Common myeloid progenitor, CD34-positive (primary cell): ENCODE measurements at places on chromosomes 5 and 9.

DNA sequence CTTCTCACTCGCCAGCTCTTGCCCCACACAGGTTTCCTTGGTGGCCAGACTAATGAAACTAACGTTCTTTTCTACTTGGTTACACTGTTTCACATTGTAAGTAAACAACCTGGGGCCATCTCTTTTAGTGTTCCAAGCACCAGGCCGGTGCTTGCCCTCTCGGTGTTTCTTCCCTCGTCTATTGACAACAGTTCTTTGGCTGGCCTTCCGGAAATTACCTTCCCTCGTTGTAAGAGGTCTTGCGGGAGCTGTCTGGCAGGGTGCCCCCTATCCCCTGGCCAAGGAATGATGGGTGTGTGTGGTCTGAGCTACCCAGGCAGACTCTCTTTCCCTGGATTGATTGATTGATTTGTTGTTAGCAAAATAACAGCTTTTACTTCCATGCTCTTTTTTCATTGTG lies 918 bp upstream of the MYMK start:
- DNase-seq = no peak

- no peak for DNase-seq
Observed at GRCh38 chr5:147327905-147328304, 93.1 kb downstream of the STK32A start.

GRCh38 chr9:77819657-77820056 lies 171.5 kb upstream of the GNA14 start:
- peak; percentile 81 for DNase-seq

GRCh38 chr9:109507421-109507838 lies 9.3 kb upstream of the PTPN3 start:
- DNase-seq = no peak

- peak; percentile 34 for DNase-seq
Observed at GRCh38 chr5:131795228-131795627, 1.6 kb downstream of the FNIP1 start.

DNA sequence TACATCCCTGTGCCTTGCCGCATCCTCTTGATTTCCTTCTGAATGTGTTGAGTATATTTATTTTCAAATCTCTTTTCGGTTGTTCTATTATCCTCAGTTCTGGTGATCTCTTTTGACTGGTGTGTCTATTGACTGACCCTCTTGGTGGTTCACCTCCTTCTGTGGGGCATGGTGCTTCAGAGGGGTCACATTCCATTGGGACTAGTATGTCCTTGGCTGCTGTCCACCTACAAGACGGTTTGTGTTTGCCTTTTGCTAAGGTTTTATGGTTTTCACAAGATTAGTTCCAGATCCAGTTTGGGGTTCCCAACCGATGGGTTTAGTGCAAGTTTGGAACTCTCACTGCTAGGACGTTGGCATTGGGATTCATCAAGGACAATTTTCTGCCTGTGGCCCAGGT lies 66.6 kb downstream of the PHF2 start:
- DNase-seq = no peak

GRCh38 chr5:88509403-88509802 lies 240.8 kb upstream of the TMEM161B start:
- peak; percentile 8 for DNase-seq

- no peak for DNase-seq
Observed at GRCh38 chr9:110047232-110047954, 160.6 kb downstream of the C9orf152 start.

DNA sequence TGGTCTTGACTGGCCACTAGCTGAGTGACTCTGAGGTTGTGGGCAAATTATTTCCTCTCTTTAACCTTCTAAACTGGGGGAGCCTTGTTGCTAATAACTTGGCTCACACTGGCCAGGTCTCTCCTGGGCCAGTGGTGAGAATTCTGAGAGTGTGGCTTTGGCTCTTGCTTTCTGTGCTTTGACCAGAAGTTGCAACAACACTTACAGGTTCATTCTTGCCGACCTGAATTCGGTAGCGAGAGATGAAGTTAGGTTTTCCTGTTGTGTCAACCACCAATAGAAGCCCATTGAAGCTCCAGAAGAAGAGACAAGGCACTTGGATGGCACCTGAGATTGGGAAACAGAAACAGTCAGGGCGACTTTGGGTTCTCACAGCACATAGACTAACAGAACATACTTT lies 19.8 kb downstream of the FAXDC2 start:
- DNase-seq = no peak

GRCh38 chr9:108836319-108836718 lies 19.5 kb downstream of the ACTL7B start:
- DNase-seq = no peak

DNA sequence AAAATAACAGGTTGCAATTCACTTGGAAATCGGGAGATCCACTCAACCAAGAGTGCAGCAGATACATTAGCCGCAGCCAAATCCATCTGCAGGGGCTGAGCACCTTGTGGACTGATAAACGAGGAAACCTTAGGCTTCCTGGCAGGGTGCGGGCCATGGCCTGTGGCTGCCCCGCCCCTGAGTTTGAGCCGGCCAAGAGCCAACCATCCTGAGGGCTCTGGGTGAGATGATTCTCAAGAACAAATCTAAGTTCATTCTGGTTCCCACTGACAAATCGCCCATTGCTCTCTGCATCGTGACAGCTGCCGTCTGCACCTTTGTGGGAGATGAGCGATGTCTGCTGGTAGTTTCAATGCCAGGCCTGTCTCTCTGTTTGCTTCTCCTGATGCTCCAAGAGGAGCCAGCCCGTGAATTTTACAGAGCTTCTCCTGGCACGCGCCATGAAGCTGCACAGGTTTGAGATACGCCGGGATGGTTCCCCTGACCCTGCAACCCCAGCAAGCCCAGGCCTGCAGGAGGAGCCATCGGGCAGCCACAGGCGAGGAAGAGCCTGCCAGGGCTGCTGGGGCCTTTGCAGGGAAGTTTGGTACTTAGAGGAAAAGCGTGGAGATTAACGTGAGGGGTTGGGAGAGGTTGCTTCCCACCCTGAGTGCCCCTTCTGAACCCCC lies 154.0 kb downstream of the OLFM1 start:
- no peak for DNase-seq

GRCh38 chr9:86175223-86175622 lies 75.9 kb upstream of the GOLM1 start:
- DNase-seq = no peak

DNA sequence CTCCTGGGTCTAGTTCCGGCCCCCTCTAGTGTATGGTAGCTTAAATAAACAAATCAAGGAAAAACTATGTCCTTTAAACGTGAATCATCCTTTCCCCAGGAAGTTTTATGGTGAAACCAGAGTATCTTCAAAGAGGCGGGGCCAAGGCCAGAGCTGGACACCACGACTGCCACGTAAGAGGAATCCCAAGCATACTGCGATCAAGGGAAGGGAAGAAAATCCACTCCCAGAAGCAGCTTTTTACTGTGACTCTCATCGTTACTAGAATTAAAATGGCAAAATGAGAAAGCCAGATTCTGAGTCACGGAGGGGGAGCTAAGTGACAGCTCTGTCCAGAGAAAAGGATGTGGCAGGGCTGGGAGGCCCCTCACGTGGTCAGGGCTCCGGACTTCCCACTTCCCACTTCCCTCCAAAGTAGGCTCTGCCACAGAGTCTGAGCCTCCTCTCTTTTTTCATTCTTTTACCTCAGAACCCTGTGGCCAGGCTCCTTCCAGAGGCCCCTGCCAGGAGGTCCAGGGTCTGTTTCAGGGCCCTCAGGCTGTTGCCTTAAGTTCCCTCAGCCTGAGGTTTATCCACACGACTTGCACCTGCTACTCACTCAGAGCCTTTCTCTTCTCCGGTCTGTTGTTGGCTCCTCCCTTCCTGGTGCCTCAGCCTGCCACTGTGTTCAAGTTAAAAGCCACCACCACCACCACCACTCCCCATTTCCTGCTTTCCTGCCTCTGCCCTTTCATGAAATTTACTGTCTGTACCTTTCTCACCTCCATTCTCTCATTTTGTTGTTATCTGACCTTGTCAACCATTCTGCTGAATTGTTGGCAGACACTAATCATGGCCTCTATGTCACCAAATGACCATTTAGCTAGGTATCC lies 1.4 kb upstream of the GLRX start:
- no peak for DNase-seq

DNA sequence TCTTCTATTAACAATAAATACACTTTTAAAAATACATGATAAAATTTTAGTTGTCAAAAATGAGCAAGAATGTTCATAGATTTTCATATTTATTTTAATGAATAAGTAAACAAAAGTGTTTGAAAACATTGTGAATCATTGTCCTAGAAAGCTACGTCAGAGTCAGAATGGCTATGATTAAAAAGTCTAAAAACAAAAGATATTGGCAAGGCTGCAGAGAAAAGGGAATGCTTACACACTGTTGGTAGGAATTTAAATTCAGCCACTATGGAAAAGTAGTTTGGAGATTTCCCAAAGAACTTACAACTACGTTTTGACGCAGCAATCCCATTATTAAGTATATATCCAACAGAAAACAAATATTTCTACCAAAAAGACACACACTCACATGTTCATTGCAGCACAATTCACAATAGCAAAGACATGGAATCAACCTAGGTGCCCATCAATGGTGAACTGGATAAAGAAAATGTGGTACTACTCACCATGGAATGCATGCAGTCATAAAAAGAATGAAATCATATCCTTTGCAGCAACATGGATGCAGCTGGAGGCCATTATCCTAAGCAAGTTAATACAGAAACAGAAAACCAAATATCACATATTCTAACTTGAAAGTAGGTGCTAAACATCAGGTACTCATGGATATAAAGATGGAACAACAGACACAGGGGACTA lies 49.2 kb upstream of the FBXL17 start:
- no peak for DNase-seq

DNA sequence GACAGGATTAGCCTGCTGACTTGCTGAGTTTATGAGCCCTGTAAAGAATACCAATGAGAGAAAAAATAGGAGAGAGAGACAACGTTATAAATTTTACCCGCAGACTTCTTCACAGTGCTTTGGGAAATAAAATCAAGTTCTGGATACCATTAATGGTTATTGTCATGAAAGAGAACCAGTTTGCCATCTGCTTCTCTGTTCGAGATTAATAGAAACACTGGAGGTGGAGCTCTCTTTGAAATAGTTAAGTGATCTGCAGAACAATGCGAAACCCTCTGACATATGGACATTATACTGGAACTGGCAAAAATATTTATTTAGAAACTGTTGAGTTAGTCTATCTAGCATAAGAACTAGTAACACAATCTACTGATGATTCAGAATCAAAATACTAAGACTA lies 500.7 kb downstream of the CDH12 start:
- no peak for DNase-seq

GRCh38 chr5:120532835-120533234 lies 68.7 kb downstream of the PRR16 start:
- peak; percentile 21 for DNase-seq

DNA sequence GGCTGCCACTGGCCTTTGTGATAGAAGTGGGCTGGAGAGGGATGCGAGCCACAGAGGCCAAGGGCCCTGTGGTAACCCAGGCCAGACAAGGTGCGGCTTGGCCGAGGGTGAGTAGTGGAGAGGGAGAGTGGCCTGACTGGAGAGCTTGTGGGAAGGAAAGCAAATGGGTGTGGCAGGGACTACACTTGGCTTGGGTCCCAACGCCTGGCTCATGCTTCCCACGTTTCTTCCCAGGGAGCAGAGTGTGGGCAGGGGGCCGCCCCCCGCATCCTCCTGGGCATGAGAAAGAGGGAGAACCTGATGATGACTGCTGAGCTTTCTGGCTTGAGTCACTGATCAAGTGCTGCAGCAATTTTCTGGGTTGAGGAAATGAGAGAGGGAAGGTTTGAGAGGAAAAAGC lies 95.7 kb downstream of the ANKH start:
- no peak for DNase-seq

- no peak for DNase-seq
Observed at GRCh38 chr5:86756839-86757238, 139.1 kb downstream of the COX7C start.
